Activated CD4-positive, alpha-beta T cell treated with anti-CD3 and anti-CD28 coated beads, Interleukin-2, amount 10 ng/mL, durations not matched to agents 24 days and 14 days (primary cell): ENCODE measurements at places on chromosomes 4 and X.
A peak's percentile ranks its signal among the peaks of the same experiment; 100 is the strongest.

DNA sequence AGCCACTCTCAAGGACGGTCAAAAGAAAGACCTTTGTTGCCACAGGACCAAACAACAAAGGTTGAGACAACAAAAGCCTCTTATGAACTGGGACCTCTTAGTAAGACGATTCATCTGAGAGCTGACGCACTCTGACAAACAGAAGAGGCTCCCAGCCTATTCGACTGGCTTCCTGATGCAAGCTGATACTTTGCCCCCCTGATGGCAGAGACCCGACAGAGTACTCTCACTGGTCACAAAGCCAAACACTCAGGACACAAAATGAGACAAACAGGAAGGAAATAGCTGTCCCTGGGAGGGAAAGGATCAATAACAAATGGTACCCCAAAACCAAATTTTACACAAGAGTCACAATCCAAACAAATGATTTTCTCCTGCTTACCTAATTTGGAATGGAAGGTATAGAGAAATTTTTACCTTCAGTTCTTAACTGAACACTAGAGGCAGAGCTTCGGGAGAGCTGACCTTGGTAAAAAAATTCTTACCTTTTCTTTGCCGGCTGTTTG lies 75.2 kb upstream of the PLAC8 start:
- no peak for DNase-seq

DNA sequence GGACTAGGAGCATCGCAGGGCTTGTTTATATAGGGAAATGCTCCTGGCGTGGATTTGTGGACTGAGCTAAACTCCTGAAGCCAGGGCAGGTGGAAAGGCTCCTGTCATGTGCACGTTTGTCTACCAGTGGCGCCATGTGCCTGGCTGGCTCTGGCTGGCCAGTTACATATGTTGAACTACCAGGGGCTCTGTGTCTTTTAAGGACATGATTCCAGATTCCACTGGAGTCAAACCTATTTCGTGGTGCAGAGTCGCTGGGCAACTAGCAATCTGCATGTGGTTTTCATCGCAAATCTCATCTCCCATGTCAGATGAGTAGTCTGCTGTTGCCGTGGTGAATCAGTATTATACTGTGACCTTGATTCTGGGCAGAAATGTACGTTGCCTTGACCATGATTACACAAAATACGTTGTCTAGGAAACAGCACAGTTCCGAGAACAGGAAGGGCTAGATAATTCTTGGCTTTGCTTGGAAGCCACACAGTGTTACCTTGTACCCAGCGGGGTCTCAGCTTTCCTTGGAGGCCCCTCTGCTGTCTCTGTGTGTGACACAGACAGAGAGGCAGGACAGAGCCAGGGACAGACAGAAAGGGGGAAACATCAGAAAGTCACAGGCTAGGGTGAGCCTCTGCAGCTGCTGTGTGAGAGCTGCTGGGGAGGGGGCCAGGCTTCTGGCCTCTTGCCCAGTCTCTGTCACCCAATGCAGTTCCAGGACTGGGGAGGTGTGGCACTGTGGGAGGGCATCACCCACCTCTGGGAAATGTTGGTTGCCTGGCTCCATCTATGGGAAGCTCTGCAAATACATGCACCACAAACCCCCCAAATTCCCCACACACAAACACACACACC lies 19.2 kb downstream of the PNMA6E start:
- peak; percentile 63 for DNase-seq

DNA sequence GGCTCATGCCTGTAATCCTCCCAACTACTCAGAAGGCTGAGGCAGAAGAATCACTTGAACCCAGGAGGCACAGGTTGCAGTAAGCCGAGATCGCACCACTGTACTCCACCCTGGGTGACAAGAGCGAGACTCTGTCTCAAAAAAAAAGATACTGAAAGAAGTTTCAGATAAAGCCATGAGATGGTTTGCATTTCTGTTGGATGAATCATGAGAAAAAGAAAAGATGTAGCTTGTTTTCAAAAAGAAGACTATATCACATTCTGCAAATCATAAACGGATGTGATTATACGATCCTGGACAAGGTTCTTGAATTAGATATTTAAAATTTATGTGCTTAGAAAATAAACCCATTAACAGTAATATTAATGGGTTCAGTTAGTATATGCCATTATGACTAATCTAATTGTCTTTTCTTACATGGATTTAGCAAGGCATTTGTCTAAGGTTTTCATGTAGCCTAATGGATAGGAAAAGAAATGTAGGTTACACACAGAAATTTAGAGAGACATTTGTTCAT lies 345.9 kb downstream of the SLC7A11 start:
- DNase-seq = no peak

GRCh38 chrX:44035571-44035970 lies 62.4 kb upstream of the NDP start:
- no peak for DNase-seq

GRCh38 chrX:41293269-41293668 lies 40.7 kb upstream of the DDX3X start:
- peak; percentile 55 for DNase-seq

GRCh38 chr4:99861120-99861905 lies 32.9 kb downstream of the LAMTOR3 start:
- DNase-seq = peak; percentile 69

GRCh38 chrX:1207496-1208025 lies 4.9 kb downstream of the CRLF2 start:
- no peak for DNase-seq

GRCh38 chrX:55522596-55523276 lies 33.1 kb upstream of the USP51 start:
- no peak for DNase-seq

GRCh38 chrX:54808109-54808604 lies 612 bp downstream of the MAGED2 start:
- DNase-seq = peak; percentile 77

- no peak for DNase-seq
These were observed 119.4 kb upstream of the MSX1 start for GRCh38 chr4:4740071-4740470.

- no peak for DNase-seq
These were observed 11.9 kb downstream of the COPS4 start for GRCh38 chr4:83046693-83047473.

DNA sequence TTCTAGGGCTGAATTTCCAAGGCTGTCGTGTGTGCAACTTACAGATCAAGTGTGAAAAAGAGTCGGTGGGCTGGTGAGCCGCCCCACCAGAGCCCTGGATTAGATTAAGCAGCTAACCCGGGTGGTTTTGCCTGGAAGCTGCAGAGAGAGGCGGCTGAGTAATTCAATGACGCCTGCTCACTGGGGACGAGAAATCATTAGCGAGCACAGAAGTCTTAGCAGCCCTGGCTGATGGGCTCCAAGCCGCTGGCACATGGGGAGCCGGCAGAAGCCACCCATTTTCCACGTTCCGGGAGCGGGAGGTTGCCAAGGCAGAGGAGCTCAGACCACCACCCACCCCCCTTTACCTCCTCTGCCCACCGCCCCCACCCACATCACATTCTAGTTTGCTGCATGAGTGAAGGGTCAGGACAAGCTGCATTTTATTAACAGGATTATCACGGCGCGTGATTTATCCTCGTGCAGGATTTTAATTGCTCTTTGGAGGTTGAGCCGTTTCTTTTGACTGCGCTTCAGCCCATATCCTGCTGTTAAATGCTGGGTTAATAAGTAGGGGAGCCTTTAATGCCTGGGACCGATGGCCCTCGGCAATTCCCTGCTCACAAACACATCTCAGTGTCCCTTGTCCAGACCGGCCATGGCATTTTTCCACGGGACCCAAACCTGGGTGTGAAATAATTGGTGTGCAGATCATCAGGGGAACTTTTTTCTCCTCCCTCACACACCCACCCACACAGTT lies 19.1 kb downstream of the BCOR start:
- no peak for DNase-seq

- no peak for DNase-seq
These were observed 182.2 kb upstream of the ATOH1 start for GRCh38 chr4:93646233-93646930.

DNA sequence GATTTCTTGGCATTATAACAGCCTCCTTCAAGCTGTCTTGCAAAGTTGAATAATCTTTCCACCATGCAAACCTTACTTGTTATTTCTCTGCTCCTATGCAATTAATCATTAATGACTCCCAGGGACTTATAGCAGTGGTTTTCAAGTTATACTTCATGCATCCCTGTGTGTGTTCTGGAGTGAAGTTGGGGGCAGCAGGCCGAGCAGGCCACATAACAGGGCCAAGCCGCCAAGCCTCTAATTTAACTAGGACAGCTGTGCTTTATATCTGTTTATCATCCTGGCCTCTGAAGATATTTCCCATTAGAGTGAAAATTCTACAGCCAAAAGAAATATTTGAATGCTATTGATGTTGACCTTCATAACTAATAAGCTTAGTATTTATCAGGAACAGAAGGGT lies 133.5 kb upstream of the PAK3 start:
- DNase-seq = no peak

GRCh38 chr4:177182166-177182565 lies 127.5 kb upstream of the NEIL3 start:
- no peak for DNase-seq

- no peak for DNase-seq
These were observed 56.6 kb upstream of the TMEM184C start for GRCh38 chr4:147560625-147561024.

DNA sequence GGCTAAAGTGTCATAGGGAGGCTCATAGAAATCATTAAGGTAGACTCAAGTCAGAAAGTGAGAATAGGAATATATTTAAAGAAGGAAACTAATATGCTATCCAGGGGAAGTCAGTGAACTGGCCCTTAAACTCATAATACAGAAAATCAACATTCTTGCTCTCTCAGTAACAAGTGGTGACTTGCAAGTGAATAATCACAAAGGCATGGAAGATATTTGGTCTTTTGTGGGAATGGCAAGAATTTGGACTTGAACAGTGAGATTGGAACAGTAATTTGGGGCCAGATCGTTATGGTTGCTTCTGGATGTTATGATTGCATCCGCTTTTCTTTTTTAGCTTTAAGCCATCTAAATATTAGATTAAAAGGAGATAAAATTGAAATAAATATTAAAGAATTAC lies 103.8 kb downstream of the TBC1D19 start:
- DNase-seq = no peak

GRCh38 chr4:72604324-72604723 lies 35.3 kb upstream of the ADAMTS3 start:
- DNase-seq = no peak
